ENCODE measurements at places on chromosomes 7 and 10.

- DNase-seq = no peak
These were observed 19.1 kb upstream of the PVRIG start for GRCh38 chr7:100200693-100201092.

GRCh38 chr10:49050366-49050765, 65.0 kb downstream of the VSTM4 start:
- DNase-seq = no peak

GRCh38 chr7:32255036-32255435, 184.8 kb upstream of the PDE1C start:
- no peak for DNase-seq

DNA sequence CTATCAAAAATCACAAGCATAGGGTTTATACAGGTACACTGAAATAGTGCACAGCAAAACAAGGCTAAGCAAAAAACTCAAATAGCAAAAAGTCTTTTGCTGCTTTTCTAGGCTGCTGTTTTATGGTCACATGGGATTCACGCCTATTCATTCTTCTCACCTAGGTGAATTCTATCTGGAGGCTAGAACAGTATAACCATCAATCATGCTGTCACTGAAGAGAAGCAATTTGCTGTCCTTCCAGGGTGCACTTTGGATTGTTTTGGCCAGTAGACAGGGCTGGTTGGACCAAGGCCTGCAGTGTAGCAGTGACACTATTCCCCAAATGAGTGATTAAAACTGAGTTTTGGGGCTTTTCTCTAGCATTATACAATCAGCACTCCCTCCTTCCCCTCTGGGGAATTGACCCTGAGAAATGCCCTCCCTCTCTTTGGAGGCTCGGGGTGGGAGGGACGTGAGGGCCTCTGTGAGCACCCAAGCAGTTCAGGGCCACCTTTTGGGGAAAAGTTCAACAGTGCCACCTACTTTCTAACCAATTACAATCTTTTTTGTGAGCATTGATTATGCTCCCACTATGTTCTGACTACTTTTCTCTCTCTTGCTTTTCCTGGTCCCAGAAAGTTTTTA, 16.2 kb upstream of the SND1 start:
- no peak for DNase-seq

- no peak for DNase-seq
These were observed 55.1 kb upstream of the LAMB1 start for GRCh38 chr7:108057951-108058481.

- no peak for DNase-seq
These were observed 33.9 kb downstream of the MYL10 start for GRCh38 chr7:101595246-101595645.

DNA sequence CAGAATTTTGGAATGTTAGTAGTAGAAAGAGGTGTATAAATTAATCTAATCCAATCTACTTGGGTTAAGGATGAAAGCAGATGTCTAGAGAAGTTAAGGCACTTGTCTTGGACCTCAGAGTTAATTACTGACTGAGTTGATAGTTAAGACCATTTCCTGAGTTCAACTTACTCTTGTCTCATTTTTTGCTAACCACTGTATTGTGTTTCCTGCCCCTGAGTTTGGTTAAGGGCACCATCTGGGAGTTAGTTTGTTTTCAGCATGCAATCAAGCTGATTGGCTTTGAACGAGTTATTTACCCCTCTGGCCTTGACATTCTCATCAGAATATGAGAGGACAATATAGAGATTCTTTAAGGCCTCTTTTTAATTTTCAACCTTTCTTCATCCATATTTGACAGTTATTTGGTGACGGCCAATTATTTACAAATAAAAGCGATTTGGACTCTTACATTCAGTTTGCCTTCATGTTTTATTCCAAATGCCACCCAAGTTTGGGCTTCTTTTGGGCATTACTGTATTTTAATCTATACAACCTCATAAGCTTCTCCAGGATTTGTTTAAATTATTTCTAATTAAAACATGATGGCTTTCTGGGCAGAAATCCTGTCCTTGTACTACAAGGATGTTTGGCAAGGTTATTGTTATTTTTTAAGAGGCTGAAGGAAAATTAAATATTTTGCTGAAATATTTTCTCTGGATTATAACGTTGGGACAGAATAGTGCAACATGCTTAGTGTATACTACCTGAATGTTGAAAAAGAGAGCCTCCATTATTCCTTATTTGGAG, 225.0 kb downstream of the CACNB2 start:
- no peak for DNase-seq

- no peak for DNase-seq
These were observed 35.7 kb downstream of the GFRA1 start for GRCh38 chr10:116237260-116237659.

DNA sequence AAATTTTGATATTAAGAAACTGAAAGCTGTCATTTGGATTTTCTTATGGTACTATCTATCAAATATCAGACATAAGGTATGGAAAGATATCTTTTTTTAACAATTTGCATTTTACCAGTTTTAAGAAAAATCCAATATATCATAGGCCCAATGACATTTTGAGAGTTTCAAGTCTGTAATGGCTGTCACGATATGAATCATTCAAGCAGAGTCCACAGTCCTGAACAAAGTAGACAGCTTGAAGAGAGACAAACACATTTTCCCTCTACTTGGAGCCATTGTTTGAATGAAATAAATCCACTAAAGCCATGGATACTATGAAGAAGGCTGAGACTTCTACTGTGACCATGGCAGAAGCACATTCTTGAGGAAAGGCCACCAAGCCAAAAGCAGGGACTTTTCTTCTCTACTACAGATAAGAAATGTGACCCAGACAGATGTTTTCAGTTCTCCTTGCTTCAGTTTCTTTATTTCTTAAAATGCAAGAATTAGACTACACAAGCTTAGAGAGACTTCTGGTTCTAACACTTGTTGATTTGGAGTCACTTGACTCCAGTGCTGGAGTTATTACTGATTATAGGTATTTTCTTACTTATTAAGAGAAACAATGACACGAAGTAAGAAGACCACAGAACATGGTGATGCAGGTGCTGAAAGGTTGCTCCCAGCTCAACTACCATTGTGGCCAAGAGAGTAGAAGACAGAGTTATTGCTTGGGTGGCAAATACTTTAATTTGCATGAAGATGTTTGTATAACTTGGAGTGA, 429.1 kb downstream of the KIF20B start:
- no peak for DNase-seq

DNA sequence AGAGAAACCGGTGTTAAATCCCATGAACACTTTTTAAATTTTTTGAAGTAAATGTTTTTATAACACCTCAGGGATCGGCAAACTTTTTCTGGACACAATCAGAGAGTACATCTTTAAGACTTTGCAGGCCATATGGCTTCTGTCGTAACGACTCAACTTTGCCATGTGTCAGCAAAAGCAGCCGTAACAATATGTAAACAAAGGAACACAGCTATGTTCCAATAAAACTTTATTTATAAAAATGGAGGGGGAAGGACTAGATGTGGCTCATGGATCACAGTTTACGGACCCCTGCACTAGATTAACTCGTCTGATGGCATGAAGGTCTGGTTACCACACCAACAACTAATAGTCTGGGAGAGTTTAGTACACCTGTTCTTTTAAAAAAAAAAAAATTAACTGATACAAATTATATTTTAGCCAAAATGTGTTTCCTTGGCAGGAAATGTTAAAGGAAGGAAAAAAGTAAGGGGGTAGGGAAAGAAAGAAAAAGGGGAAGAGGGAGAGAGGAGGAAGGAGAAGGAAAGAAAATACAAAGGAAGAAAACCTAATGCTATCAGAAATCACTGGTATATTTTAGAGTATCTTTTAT, 50.2 kb downstream of the ABI1 start:
- DNase-seq = no peak

DNA sequence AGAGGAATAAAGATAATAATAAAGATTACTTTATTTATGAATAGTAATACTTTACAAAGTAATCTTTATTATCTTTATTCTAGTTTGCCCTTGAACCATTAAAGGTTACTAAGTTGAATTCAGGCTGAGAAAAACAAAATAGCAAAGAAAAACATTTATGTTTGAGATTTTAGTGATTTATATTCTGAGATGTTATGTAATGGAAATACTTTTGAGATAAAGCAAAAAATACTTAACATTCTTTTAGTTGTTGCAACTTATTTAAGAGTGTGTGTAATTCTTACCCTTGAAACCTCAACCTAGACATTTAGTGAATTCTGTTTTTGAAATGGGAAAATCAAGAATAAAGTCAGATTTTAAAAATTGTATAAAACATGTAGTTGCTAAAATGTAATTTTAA, 40.0 kb downstream of the MINPP1 start:
- DNase-seq = no peak

GRCh38 chr10:93604146-93604545, 3.1 kb upstream of the RBP4 start:
- DNase-seq = no peak

GRCh38 chr7:150321788-150322113, 1.4 kb upstream of the LRRC61 start:
- no peak for DNase-seq

DNA sequence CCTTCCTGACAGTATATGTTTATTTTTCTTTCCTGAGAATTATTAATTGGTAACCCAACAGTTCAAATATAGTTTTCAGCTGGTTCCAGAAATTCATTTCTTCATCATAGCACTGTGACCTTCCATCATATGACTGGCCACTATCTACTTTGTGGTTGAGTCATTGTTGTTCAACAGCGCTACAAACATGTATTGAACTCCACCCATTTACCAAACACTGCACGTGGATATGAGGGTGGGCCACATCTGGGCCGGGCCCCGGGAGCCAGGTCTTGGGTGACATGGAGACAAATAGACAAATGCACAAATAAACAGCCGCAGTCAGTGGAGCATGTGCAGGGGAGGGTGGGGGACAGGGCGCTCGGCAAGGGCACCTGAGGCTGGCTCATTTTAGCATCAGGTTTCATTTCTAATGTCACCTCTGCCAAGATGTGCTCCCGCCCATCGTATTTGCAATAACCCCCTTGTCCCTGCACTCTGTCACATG, 24.0 kb upstream of the EEPD1 start:
- no peak for DNase-seq

- no peak for DNase-seq
These were observed 117.9 kb downstream of the NPY start for GRCh38 chr7:24401628-24402593.

- no peak for DNase-seq
These were observed 37.6 kb downstream of the MICU1 start for GRCh38 chr10:72588266-72588665.

- DNase-seq = no peak
These were observed 36.3 kb upstream of the TOMM7 start for GRCh38 chr7:22858640-22859561.

DNA sequence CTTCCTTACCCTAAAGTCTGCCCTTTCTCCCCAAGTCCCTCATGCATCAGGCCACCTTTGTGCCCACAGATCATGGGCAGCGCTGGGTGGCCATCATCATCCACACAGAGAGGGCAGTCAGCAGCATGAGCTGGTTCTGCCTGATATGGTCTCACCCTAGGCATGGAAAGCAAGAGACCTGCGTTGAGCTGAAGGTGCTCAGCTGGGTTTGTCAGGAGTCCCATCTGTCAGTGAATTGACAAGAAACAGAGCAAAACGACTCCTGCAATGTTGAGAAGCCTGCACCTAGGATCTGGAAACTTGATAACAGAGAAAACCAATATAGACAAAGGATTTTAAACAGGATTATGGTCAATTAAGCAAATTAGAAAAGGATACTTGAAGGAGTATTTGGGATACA, 242.7 kb upstream of the PRSS1 start:
- DNase-seq = no peak

DNA sequence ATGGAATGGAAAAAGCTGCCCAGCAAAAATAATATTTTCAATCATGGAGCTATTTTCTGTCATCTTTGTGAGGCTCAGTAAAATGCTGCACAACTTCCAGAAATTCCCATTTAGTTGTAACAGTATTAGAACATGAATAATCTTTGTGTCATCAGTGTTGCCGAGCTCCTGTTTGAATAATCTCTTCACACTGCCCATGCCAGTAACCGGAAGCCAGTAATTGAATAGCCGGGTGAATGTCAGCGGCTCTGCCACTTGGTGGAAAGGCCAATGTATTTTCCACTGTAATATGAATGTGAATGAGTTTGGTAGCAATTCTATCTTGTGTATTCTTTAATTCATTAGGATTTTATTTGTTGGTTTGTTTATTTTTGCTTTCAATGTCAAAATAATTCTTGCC, 172.5 kb upstream of the INSYN2A start:
- DNase-seq = no peak

GRCh38 chr10:113856563-113856962, 2.1 kb downstream of the NHLRC2 start:
- no peak for DNase-seq

DNA sequence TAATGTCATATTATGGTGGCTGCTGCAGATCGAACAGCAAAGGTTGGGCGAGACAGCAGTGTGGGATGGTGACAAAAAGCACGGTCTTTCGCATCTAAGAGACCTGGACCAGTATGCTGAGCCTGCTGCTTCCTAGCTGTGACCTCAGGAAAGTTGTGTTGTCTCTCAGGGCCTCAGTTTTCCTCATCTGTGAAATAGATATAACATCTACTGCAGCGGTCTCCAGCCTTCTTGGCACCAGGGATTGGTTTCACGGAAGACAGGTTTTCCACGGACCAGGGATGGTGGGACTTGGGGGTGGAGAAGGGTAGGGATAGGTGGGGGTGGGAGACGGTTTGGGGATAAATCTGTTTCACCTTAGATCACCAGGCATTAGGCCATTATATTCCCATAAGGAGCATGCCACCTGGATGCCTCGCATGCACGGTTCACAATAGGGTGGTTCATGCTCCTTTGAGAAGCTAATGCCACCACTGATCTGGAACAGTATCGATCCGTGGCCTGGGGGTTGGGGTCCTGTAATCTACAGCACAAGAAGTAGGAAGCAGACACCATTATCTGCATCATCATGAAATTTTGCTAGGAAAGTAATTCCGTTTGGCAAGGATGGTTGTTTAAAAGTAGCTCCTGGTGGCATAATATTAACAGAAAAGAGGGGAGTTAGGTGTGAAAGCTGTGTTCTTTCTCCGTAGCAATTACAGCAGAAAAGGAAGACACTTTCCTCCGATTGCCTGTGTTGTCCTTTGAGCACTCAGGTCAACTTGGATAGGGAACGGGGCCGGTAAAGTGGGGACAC, 10.8 kb downstream of the KLF6 start:
- DNase-seq = no peak

- no peak for DNase-seq
These were observed 237.7 kb upstream of the MBL2 start for GRCh38 chr10:53009961-53010907.

- no peak for DNase-seq
These were observed 17.0 kb downstream of the ABI1 start for GRCh38 chr10:26843736-26844135.

DNA sequence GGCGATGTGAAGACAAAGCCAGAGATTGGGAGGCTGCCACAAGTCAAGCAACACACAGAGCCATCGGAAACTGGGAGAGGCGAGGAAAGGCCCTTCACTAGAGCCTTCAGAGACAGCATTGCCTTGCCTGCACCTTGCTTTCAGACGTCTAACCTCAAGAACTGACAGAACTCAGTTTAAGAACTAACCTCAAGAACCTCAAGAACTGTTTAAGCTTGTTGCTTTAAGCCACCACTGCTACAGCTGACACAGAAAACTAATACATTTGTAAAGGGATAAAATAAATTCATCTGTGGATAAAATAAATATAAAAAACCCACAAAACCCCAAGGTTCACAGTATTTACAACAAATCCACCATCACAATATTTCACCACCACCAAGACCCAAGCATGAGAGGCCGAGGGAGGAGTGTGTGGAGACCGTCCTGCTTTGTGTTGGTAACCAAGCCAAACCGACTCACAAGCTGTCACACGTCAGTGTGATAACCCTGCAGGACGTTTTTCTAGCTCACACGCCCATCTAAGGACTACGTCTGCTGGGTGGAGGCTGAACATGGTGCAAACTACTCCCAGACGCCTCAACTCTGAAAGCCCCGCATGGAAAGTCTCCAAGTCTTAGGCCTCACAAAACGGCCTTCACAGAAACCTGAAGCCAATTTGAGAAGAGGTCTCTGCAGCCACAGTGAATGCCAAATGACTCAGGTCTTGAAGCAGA, 116.8 kb downstream of the ABLIM1 start:
- peak; percentile 71 for DNase-seq

All from activated naive CD8-positive, alpha-beta T cell treated with anti-CD3 and anti-CD28 coated beads, Interleukin-2, amount 50 U/mL, for 24 hours (primary cell).